Stimulated activated CD4-positive, alpha-beta T cell treated with anti-CD3 and anti-CD28 coated beads, Interleukin-1b, Interleukin-23, amount 100 ng/mL, for 48 hours (primary cell): ENCODE measurements at places on chromosomes 7 and 10.
A peak's percentile ranks its signal among the peaks of the same experiment; 100 is the strongest.

DNA sequence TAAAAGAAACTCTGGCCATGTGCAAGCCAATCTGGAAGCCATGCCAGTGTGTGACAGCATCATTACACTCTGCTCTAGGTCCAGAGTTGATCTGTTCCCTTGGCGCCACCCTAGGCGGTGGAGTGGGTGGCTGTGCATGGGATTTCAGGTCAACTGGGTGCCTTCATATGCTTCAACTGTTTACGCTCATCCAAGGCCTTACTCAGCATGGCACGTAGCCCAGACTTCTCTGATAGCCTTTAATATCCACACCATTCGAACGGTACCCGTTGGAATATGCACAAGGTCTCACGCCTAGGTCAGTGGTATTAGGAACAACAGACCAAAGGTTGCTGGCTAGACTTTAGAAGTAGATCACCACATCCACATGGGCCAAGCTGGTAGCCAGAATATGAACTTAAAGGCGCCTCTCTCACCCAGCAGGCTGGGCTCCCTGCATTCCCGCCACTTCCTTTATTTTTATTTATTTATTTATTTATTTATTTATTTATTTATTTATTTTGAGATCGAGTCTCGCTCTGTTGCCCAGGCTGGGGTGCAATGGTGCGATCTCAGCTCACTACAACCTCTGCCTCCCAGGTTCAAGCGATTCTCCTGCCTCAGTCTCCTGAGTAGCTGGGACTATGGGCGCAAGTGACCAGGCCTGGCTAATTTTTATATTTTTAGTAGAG lies 18.7 kb upstream of the ACHE start:
- DNase-seq = no peak

DNA sequence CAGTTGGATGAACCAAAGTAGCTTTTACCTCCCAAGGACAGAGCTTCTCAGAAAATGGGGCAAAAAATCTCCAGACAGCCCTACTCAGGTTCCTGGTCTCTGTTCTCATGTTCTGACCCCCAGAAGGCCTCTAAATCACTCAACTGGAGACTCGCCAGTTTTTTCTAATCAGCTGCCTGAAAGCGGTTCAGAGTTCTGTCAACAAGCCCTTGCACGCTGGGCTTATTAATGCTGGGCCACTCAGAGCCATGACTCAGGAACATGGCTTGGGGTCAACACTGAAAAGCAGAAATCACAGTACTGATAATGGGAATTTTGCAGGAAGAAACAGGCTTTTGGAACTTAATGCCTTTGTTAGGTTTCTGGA lies 15.3 kb downstream of the ECHDC3 start:
- DNase-seq = no peak

DNA sequence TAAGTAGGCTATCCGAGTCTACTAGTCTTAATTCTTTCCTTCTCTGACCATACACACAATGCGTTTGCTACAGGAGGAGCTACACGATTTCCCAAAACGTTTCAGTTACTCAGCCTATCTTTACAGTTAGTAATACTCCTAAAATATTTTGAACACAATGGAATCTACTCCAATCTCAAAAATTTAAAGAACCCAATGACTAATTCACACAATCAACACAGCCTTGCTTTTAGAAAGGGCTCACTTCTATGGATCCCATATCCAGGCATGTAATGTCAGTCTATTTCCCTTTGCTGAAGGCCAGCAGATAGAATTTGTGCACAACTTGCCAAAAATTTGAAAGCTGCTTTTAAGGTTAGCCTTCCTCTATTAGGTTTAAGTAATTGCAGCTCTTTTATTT lies 107.2 kb downstream of the VPS41 start:
- no peak for DNase-seq

GRCh38 chr10:119360181-119360921 lies 153.0 kb downstream of the GRK5 start:
- DNase-seq = peak; percentile 13

DNA sequence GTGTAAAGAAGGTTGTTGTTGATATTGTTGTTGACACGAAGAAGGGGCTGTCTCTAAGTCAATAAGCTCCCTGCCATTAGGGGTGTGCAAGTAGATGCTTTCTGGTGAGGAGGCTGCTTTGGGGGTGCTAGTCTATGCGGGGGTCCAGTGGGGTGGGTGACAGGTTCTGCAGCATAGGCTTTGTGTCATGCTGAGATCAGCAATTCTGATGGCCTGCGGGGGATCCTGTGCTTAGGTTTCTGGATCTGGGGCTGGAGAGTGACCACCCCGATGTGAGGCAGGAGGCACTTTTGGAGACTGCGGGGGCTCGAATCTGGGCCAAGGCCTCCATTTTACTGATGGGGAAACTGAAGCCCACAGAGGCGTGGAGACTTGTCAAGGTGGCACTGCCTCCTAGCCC lies 5.1 kb downstream of the AQP1 start:
- no peak for DNase-seq

DNA sequence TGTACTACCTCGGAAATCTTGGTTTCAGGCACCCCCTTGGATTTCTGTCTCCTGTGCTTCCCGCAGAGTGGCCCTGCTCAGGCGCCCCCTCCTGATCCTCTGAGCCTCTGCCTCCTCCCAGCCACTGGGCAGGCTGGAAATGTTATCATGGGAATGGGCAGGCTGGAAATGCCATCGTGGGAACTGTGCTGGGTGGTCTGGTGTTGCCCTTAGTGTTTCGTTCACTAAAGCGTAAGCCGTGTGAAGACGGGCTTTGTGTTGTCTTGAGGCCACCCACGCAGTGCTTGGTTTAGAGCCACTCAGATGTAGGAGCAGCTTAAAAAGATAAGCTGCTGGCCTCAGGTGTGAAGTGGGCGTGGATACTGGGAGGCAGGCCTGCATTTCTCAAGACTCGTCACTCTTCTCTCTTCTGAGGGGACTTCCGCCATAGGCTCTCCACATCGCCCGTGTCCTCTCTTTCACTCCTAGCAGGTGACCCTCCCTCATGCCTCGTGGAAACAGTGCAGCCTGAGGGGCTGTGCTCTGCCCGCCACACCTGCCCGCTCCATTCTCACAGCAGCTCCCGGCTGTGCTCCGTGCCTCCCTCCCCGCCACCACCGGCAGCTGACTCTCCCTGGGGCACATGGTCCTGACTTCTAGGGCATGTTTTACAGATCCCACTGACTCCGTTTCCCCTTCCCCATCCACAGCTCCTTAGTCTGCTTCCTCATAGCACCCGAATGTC lies 28.5 kb downstream of the PPP2R2D start:
- no peak for DNase-seq

DNA sequence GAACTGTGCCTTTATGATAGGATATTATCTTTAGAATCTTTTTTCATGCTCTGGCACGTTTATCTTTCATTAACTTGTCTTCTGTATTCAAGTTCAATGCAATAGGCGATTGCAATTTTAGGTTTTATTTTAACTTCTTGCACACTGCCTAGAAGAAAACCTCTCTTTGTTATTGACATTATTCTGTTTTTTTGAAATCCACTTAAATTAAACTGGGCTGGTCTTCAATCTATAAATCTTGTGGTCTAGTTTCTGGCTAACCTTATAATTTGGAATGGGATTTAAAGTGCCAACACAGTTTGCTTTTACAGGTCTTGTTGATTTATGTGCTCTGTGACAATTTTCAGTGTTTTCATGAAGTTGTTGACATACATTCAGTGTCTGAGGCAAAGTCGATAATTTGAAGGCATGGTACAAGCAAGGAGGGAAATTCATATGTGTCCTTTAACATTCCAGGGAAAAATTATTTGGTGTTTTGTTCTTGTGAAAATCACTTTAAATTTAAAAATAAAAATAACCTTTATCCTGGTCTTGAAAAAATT lies 240.9 kb downstream of the KIAA1217 start:
- no peak for DNase-seq

DNA sequence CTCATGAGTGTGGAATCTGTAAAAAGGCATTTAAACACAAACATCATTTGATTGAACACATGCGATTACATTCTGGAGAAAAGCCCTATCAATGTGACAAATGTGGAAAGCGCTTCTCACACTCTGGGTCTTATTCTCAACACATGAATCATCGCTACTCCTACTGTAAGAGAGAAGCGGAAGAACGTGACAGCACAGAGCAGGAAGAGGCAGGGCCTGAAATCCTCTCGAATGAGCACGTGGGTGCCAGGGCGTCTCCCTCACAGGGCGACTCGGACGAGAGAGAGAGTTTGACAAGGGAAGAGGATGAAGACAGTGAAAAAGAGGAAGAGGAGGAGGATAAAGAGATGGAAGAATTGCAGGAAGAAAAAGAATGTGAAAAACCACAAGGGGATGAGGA lies 207.7 kb downstream of the ZEB1 start:
- no peak for DNase-seq

DNA sequence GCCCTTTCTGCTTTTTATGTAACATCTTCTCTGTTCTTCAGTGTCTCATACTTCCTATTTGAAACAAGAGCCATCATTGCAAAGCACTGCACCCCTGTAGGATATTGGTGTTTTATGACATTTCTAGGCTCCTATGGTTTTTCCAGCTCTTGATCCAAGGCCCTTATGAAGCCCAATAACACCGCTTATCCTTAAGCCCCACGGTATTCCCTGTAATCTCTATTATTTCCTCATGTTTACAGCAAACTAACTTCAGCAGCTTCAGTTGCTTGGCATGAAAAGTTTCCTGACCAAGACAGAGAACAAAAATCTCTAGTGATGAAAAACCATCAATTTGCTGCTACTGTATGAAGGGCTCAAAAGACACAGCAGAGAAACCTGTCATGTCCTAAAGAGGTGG lies 34.1 kb upstream of the TES start:
- DNase-seq = no peak

DNA sequence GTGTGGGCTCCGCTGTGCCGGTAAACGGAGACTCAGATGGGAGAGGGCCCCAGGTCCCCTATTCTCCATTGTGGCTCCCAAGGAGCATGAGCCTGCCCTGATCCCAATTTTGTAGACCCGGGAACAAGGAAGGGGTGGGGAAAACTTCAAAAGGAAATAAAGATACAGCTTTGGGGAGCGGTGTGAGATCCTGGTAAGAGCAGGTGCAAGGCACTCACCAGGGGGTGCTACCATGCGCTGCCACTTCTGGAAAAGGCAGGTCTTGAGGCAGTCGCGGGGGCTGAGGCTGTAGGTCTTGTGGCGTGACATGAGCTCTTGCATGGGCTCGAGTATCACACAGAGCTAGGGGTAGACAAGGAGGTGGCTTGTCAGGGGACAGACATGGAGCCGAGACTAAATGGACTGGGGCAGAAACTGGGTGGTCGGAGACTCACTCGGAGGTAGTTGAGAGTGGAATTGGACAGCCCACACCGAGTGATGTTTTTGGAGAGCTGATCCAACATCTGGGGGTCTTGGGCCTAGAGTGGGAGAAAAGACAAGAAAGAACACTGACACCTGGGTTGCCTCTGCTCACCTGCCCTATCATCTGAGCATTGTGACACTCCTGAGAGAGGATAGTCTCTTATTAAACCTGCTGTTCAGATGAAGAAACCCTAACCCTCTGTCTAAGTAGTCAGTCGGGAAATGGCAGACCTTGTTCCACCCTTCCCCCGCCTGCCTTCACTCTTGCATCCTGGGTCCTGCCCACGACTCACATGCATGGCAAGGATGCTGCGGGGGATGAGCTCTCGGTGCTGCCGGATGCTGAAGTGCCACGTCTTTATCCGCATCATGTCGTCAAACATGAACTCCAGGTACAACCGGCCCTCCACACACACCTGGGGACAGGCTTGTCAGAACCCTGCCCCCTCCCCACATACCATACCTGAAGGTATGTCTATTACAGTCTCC lies 10.7 kb downstream of the LDB1 start:
- DNase-seq = no peak

GRCh38 chr10:17878896-17879295 lies 69.7 kb downstream of the MRC1 start:
- DNase-seq = no peak

- no peak for DNase-seq
These were observed 9.7 kb downstream of the STAMBPL1 start for GRCh38 chr10:88889559-88890337.

DNA sequence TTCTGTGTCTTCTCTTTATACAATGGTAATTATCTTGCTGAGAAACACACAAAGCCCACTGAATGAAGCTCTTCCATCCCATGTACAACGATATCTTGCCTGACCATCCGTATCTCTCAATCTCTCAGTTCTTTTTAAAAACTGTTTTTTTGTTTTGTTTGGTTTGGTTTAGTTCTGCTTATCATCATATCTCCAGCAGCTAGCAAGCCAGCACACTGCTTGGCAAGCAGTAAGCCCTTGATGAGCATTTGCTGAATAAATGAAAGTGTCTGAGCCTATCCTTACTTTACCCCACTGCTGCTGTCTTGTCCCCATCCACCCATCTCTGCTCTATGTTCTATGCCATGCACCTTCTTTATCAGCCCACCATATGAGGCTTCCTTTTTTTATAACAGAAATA lies 34.2 kb downstream of the ITGB1 start:
- no peak for DNase-seq

- DNase-seq = no peak
These were observed 16.6 kb downstream of the LOXL4 start for GRCh38 chr10:98251399-98251798.

DNA sequence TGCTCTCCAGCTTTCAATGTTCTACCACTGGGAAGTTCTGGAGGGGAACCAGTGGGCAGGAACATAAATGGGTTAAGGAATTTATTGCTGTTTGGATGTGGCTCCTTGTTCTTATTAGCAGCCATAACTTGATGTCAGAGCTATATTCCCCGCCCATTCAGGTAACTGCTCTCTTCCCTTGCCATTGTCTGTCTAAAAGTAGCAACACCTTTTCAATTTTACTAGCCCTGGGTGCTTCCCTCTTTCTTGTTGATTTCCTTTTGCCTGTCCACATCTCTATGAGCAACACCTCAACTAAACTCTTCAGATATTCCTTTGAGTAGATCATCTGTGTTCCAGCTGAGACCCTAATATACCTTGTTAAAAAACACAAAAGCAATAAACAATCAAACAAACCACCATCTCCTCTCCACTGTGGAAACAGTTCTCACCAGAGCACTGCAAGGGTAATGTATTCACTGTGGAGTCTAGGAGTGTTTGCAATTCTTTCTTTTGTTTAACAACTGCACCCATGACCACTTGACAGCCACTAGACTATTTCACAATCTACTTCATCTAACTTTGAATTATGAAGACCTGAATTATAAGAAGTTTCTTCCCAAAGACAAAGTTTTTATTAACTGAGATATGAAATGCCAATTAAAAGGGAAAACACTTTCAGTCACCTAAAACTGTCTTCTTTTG lies 436.7 kb downstream of the IPMK start:
- DNase-seq = no peak

- DNase-seq = no peak
These were observed 9.0 kb upstream of the POR start for GRCh38 chr7:75905785-75906604.

- DNase-seq = no peak
These were observed 3.1 kb downstream of the IFIT2 start for GRCh38 chr10:89304925-89305324.

- DNase-seq = no peak
These were observed 288.2 kb upstream of the ZMIZ1 start for GRCh38 chr10:78780551-78780961.

DNA sequence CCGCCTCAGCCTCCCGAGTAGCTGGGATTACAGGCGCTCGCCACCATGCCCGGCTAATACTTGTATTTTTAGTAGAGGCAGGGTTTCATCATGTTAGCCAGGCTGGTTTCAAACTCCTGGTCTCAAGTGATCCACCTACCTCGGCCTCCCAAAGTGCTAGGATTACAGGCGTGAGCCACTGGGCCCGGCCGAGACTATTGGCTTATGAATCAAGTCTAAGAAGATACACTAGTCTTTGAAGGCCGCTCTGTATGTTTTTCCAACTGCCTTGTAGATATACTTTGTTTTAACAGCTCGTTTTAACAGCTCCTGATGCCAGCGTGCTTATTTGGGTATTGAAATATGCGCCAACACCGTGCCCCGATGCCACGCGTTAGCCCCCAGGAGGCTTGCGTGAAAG lies 136.4 kb upstream of the SH2B2 start:
- no peak for DNase-seq
